Ovary (tissue), 10 donors: ENCODE measurements at places on chromosomes 12 and 14. TPM values are rescaled to one million over a fixed set of nuclear protein-coding genes. Genes with fewer than 3 reads are reported as not detected.

DNA sequence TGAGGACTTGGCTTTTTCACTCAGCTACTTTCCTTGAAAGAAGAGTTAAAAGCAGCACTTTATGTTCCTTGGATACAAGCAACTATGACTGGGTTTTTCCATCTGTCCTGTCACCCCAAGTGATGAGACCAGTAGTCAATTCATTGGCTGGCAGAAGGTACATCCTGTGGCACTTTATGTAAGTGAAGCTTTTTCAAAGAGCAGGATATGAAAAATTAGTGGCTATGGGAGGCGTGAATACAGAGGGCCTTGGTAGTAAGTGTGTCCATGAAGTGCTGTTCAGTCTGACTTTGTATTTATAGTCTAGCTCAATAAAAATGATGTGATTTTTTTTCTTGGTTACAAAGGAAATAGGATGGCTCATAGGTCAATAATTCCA lies 68.8 kb downstream of the DRAM1 start:
- no peak overlapping the region for H3K27ac ChIP-seq
- DNase-seq, result no peak
- no peaks in the 10 kb centered on the region for H3K4me1 ChIP-seq
- H3K27me3 ChIP-seq, result no peaks in the 10 kb centered on the region
- H3K36me3 ChIP-seq, result no peaks in the 10 kb centered on the region

- no peaks in the 10 kb centered on the region for H3K27me3 ChIP-seq
- H3K27ac ChIP-seq, result no peak overlapping the region
- H3K4me1 ChIP-seq, result no peaks in the 10 kb centered on the region
Measured at GRCh38 chr12:31106101-31106803, 32.6 kb downstream of the DDX11 start.

DNA sequence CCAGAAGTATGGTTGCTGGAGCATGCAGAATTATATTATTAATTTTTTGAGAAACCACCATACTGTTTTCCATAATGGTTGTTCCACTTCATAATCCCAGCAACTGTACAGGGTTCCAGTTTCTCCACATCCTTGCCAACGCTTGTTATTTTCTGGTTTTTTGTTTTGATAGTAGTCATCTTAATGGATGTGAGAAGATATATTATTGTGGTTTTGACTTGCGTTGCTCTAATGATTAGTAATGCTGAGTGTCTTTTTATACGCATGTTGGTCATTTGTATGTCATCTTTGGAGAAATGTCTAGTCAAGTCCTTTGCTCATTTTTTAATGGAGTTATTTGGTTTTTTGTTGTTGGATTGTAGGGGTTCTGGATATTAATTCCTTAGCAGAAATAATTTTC lies 58.1 kb downstream of the DAAM1 start:
- H3K4me3 ChIP-seq, result no peak overlapping the region
- H3K36me3 ChIP-seq, result no peaks in the 10 kb centered on the region
- DNase-seq, result no peak
- H3K27me3 ChIP-seq, result no peaks in the 10 kb centered on the region

GRCh38 chr14:50303744-50304471 lies 8.1 kb downstream of the L2HGDH start:
- H3K36me3 ChIP-seq, result no peaks in the 10 kb centered on the region
- no peak overlapping the region for H3K27ac ChIP-seq
- no peaks in the 10 kb centered on the region for H3K4me1 ChIP-seq
- no peak for DNase-seq

GRCh38 chr14:49851813-49852212 lies 775 bp downstream of the NEMF start:
- no peak for DNase-seq
- H3K27me3 ChIP-seq, result no peaks in the 10 kb centered on the region

- H3K4me1 ChIP-seq, result no peaks in the 10 kb centered on the region
- H3K4me3 ChIP-seq, result no peak overlapping the region
- no peak overlapping the region for H3K27ac ChIP-seq
Measured at GRCh38 chr12:60539592-60539991, 943.8 kb downstream of the SLC16A7 start.

GRCh38 chr12:49094160-49094974 lies at the start of gene DHH:
Gene DHH (minus strand): TSS chr12:49094801. CDS start chr12:49094512, 289 bp downstream.
- no peaks in the 10 kb centered on the region for H3K36me3 ChIP-seq
- DNase-seq, result no peak
- H3K4me1 ChIP-seq, result peaks cover 10% of the 10 kb centered on the region
- H3K4me3 ChIP-seq, result no peak within 1 kb of the TSS

The ACOT6 gene
- not detected for total RNA-seq

The ARHGAP5 gene
- 152 TPM for total RNA-seq

The ERBB3 gene
- 5.4 TPM for total RNA-seq
